ENCODE measurements at places on chromosomes 3 and 15. TPM values are rescaled to one million over a fixed set of nuclear protein-coding genes. Genes with fewer than 3 reads are reported as not detected.
A peak's percentile ranks its signal among the peaks of the same experiment; 100 is the strongest.

- DNase-seq: peak; percentile 26
These were observed 600.3 kb downstream of the OTOL1 start for GRCh38 chr3:162096874-162097273.

- DNase-seq: peak; percentile 82
These were observed 11.7 kb downstream of the BCL2L10 start for GRCh38 chr15:52100807-52101442.

- DNase-seq: no peak
These were observed 108.1 kb upstream of the CCDC54 start for GRCh38 chr3:107269136-107269535.

DNA sequence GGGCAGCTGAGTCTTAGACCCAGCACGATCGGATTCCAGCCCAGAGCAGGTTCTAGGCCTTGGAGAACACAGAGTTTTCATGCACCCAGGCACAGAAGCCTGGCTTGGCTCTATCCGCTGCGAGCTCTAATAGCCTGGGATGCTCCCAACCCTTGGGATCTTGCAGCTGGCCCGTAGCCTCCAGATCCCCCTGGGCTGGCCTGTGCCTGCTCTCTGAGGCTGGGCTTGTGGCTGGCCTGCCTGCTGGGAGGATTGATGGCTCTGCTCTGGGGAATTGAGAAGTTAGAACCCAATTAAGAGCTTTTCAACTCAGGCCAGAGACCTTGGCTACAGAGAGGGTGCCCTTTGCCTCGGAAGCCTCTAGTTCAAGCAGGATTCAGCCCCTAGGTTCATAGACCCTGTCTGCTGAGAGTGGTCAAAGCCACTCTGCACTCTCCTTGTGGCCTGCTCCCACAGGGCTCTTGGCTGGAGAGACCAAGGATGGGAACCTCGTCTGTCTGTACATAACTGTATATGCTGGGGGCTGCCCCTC lies 64.4 kb downstream of the MAGEF1 start:
- no peak for DNase-seq

- no peak for DNase-seq
These were observed 2.4 kb downstream of the TSC22D2 start for GRCh38 chr3:150410311-150411105.

DNA sequence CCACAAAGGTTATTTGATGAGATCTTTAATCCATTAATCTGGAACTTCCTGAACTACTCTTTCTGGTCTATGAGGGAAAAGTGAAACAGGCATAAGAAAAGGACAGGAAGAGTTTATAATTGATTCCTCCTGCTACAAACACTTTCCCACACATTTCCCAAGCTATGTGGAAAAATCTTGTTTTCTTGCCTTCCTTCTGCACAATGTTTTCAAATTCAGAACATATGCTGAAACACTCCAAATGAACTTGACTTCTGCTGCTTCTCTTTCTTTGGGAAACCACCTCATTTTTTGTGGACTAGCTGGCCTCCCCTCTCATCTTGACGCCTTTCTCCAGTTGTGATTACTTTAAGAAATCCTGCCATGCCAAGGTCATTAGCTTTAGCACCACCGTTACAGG lies 100.7 kb upstream of the PTPRG start:
- DNase-seq: no peak

DNA sequence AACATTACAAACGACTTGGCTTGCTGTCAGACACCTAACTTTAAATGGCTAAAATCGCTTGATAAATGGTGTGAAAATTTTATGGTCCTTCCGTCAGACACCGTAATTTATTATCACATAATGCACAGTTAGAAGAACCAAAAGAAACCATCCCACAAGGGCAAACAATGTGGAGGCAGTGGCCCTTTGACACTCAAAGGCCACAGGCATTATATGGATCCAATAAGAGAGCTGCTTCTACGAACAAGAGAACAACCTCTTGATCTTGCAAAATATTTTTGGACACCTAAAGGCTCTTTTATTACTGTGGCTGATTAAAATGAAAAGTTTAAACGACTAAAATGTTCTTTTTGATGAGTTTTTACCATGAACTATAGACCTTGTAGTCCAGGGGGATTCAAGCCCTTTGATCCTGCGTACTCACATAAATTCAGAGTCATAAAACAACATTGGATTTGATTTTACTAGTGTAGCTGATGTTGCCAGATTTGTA lies 202.8 kb downstream of the FMN1 start:
- no peak for DNase-seq

SERINC4 gene
- polyA plus RNA-seq: 0.06 TPM
